ENCODE measurements at places on chromosomes 2 and 18.

- no peak for DNase-seq
Measured at GRCh38 chr2:118045286-118045685, 31.4 kb upstream of the CCDC93 start.

- DNase-seq = no peak
Measured at GRCh38 chr2:229223107-229223506, 48.0 kb downstream of the PID1 start.

DNA sequence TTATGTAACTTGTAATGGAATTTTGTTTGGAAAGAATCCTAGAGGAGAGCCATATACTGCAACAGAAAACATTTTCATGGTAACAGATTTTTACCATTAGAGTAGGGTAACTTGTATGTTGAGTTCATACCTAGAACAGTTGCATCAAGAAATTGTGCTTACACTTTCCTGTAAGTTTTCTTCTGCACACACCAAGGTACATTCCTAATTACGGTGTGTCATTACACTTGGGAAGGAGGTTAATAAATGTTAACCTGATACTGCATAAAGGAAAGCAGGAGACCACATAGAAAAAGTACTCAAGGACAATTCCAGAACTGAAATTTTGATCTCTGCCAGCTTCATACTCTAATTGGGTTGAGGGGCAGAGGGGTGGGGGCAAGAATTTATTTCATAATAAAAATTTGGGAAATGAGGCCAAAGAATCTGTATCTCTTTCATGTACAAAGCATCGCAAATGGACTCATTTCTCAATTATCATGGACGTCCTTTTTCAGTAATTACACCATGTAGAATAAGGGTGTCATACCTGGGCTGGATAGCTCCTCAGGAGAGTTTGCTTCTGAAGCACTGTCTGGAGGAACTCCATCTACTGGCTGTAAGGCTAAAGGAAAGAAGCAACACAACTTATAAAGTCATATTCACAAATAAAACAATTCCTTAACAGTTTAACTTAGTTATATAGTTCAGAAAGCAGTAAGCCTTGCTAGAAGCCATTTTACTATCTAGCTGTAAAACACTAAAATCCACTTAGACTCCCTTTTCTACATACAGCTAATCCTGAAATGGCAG is 82.8 kb upstream of the GRB14 start:
- no peak for DNase-seq

DNA sequence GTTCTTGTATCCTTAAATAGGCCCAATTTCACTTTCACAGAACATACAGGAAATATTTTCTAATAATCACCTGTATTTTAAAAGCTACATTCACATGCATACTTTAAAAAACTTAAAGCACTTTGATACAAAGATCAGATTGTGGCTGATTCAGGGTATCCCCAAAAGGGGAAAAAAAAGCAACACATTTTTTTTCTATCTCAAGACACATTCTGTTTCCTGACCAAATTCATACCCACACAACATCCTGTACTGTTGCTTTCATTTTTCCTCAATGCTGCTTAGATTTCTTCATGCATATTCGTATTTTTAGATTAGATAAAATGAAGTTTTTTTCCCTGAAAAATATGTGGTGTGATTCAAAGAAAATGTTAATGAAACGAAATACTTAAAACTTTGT is 122.5 kb downstream of the TMEFF2 start:
- DNase-seq = no peak

DNA sequence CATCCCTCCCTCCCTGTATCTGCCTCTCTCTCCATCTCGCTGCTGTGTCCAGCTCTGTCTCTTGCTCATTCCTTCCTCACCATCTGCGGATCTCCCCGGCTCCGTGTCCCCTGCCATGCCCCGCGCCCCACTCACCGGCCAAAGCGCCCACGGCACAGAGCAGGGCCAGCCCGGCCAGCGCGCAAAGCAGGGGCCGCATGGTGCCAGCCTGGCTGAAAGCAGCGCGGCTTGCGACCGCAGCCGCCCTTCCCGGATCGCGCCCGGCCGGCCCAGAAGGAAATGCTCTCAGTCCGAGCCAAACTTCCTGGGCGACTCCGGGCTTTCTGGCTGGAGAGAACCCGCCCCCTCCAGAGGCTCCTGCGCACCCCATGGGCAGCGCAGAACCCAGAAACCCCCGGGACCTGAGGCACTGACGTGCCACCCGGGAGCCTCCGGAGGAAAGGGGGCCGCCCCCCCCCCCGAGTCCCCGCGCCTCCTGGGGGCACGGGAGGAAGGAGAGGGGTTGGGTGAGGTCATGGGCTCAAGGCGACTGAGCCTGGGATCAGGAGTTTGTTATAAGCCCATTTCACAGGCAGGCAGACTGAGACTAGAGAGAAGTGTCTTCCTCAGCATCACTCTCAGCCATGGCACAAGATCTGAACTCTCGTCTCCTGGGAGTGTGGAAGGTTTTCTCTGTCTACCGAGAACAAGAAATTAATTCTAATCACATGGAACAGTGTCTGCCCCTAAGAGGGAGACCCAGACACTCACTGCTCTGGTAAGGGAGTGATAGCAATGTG is 45.2 kb upstream of the RAB6C start:
- no peak for DNase-seq

GRCh38 chr18:64488698-64489097 is 339.8 kb upstream of the LINC00305 start:
- no peak for DNase-seq

DNA sequence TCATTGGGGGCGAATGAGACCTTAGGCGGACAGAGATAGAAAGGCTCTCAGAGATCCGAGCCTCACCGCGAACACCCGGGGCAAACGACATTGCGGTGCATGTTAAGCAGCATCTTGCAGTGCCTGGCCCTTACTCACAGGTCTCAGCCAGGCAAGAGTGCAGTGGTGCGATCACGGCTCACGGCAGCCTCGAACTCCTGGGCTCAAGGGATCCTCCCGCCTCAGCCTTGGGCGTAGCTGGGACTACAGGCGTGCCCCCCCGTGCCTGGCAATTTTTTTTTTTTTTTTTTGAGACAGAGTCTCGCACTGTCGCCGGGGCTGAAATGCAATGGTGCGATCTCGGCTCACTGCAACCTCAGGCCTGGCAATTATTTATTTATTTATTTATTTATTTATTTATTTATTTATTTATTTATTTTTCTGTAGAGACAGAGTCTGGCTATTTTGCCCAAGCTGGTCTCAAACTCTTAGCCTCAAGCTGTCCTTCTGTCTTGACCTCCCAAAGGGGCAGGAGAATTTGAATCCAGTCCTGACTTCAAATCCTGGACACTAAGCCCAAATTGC is 1.3 kb downstream of the LAMA3 start:
- no peak for DNase-seq

GRCh38 chr2:46448641-46449040 is 30.7 kb upstream of the TMEM247 start:
- no peak for DNase-seq

DNA sequence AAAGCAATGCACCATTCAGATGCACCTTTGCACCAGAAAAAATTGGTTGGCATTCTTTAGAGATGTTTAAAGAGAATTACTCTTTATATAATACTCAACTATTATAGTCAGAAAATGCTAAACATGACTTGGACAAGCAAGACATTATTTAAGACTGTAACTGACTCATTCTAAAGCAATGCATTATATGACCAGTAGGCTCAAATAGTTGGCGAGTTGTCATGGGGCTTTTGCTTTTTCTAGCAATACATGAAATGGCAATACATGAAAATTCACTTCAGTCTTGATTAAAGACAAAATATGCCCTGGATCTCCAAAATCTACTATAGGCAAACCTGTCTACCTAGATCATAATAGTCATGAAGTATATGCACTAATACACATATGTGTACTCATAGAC is 216.9 kb upstream of the VWC2L start:
- no peak for DNase-seq
